NK-92 treated with Interleukin-12 subunit alpha and Interleukin-12 subunit beta, amount 100 ng/mL, for 24 hours (cell line): ENCODE measurements at places on chromosomes 12 and 14.

- DNase-seq, result no peak
Observed at GRCh38 chr14:32818581-32818980, 120.1 kb upstream of the NPAS3 start.

DNA sequence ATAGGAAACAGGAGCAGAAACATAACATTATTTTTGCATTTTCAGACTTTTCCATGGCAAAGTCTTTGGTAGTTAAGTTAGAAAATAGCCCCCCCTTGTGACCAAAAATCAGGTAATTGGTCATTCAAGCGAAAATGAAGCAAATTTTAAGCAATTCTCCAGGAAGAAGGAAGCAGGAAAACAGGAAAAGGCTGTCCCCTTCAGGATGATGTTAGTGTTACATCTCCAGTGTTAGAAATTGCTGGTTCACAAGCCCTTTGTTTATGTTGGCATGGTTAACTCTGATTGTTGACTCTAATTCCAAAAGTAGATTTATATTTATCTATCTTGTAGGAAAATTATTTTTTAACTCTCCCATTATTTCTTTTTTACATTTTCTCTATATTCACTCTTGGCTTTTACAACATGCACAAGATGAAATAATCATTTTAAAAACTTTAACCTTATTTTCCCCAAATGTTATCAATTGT, 18.8 kb upstream of the GAS2L3 start:
- DNase-seq, result no peak

DNA sequence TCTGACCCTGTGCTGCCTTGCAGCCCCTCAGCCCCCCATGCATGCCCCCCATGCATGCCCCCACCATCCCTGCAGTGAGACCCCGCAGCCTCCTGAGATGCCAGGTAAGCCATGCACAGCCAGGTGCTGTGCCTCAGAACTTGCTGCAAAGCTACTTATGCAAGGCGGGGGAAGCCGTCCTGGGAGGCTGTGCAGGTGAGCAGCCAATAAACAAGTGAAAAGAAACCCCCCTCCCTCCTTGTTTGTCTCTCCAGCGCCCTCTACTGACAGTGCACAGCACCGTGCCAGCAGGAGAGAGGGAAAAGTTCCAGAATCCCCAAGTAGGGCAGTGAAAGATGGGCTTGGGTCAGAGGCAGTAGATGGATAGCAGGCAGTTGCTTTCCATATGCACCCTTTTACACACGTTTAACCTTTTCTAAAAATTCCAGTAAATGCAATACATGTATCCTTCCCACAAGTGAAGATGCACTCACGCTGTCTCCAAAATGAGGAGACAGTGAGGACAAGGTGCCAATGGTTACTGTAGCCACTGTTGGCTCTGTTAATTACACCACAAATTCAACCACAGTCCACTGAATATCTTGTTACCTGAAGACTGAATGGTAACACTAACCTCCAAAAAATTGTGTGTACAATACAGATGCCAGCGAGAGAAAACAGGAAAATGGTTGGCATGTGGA, 18.0 kb downstream of the TNFAIP2 start:
- no peak for DNase-seq

DNA sequence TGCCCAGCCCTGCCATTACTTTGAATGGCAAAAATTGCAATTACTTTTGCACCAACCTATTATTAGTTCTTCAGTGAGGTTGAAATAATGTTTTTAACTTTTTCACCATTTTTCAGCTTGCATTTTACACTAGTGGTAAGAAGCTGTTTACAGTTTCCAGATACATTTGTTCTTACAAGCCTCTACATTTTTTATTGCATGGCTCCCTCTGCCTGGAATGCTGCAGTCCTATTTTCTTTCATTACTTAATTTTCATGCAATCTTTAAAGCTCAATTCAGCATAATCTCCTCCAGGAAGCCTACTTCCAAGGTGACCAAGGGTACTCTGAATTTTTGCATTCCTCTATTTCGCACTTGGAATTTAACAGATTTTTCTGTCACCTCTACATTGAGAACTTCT, 33.4 kb downstream of the CCER1 start:
- DNase-seq, result no peak

DNA sequence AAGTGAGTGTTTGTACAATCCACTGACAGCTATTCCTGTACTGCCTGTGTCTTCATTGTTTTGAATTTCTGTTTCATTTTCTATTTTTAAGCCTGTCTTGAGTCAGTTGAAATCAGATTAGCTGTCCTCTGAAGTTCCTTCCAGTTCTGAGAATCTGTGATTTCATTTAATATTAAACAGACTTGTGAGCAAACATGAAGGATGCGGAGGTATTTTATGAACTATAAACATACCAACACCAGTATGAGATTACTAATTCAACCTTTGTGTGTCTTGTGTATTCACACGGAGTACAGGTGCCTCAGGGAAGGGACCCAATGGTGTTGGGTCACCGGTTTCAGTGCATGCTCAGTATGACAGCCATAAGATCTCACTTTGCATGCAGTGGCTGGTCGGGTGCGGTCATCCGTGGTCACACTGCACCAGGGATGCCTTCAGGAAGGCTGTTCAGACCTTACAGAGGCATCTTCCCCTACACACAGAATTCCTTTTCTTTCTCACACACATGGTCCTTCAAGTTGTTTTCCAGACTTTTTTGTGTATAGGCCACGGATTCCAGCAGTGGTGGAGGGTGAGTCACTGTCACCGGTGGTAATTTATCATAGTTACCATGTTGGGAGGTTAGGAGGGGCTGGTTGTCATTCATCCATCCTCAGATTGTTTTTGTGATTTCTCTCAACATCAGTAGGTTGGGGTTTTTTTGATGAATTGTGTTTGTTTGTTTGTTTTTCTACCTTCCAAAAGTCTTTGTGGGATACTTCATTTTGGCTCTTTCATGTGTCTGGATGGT, 103.0 kb upstream of the SFSWAP start:
- DNase-seq, result no peak

DNA sequence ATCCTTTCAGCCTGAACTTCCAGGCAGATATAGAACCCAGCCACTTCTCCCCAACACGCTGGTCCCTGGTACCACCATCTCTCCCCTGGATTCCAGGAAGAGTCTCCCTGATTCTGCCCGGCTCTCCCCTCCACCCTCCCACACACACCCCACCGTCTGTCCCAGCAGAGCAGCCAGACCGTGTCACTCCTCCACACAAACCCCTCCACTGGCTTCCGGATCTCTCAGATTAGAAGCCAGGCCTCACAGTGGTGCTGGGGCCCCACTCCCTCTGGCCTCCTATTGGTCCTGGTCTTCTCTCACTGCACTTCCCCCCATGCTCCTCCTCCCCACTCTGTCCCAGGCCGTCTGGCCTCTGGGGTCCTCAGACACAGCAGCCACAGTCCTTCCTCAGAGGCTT, 52.4 kb upstream of the CDKN3 start:
- no peak for DNase-seq

DNA sequence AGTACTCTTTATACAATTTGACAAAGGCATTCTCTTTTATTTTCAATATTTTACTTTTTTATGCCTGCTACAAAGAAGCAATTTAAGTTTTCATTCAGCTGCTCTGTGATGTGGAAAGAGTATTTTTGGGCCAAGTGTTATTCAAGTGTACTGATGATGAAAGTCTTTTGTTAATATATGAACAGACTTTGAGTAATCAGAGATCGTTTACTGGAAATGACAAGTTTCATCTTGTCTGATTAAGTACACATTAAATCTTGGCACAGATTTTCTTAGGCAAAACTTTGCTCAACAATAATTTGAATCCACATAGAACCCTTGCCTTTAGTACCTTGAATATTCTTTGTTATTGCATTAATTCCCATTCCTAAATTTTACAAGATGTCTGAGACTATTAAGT, 13.3 kb upstream of the PZP start:
- DNase-seq, result no peak

- DNase-seq, result no peak
Observed at GRCh38 chr12:28742791-28743190, 406.3 kb upstream of the FAR2 start.

- no peak for DNase-seq
Observed at GRCh38 chr14:102827716-102828115, 50.5 kb downstream of the TRAF3 start.

DNA sequence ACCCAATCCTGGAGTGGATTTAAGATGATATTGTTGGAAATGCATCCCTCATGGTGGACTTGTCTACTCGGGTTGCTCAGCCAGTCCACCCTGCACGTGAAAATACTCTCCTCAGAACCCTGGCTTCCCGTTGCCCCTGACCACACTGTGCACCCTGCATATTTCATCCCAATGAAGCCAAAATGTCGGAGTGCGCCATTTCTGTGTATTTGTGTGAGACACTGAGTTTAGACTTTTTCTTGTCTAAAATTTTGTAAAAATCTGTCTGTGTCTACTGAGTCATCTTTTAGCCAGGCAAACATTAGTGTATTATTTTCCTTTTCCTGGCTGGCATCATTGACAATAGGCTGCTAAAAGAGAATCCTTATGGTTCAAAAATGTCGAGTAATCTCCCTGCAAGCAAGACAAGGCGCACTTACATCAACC, 485 bp upstream of the PNMA1 start:
- DNase-seq, result no peak

DNA sequence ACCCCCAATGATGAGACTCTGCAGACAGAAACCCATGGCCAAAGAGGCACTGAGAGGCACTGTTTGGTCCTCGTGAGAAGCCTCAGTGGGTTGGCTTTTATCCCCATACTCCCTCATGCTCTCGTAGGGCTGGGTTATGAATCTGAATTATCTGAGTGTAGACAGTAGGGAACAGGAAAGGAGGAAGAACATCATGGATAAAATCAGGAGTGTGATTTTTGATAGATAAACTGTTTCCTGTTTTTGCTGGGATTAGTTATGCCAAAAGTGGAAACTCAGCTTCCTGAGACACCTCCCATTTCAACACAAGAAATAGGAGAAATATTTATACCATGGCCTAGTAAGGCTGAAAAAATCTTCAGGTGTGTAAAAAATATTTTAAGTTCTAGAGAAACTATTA, 177.9 kb downstream of the PPM1H start:
- DNase-seq, result no peak

DNA sequence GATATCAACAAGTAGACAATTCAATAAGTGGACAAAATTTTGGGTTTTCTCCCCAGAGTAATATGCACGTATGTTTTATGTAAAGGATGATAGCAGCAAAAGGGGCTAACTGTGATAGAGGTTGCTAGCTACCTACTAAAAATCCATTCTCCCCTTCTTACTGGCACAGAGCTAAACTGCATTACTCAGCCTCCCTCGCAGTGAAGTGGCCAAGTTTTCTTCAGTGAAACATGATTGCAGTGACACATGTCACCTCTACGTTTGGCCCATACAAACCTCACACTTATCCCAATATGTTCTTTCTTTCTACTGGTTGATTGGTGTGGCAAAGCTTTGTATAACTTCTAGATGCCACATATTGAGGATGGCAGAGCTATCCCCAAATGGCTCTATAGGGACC, 34.3 kb downstream of the GPR65 start:
- no peak for DNase-seq

DNA sequence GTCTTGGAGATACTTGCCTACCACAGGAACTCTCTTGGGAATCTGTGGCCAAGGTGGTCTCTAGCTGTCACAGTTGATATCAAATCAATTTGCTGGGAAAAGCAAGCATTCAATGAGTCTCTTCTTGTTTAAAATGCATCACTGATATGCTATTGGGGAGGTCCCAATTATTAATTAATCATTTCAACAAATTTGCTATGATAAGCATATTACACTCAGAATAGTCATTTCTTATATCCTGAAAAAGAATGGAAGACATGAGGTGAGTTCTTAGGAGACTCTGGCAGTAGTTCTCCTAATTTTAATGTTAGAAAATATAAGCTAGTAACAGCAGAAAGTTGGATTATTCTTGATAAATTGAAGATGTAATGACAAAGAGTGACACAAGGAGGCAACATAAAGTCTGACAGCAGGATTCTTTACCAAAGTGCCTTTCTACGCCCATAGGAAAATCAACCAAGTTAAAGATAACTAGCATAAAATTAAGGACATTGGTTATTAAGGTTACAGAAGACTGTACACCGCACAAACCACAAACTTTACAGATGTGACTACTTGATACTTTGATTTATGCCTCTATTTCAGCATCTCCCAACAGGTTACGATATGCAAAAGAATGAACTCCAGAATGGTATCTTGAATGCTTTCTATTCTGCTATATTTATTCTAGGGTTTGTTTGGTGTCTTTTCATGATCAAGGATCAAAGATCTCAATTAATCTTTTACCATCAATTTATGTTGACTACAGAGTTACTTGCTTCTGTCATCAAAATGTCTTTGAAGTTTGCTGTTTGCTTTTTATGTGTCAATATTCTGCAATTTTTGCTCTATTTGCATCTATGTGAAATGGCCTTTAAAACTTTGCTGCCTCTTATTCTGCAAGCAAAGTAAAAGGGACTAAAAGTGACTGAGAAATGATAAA, 349.6 kb upstream of the CLEC14A start:
- DNase-seq, result no peak

- no peak for DNase-seq
Observed at GRCh38 chr12:63843254-63843720, 1.2 kb upstream of the SRGAP1 start.

GRCh38 chr12:114765960-114766691, 82.2 kb upstream of the TBX3 start:
- no peak for DNase-seq

DNA sequence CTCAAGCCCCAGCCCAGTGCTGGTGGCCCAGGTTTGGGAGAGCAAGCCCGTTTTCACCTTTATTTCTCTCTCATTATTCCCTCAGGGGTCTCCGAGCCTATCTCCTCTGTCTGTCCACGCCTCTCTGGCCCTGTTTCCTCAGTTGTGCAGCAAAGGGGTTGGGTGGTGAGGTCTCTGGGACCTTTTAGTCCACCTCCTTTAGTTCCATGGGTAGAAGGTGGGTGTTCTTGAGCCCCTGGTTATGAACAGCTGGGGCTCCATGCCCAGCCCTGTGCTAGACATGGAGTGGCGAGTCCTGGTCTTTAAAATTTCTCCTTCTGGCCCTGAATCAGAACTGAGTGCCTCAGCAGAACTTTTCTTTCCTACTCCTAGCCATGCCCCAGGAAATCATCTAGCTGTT, 1.3 kb upstream of the NGB start:
- no peak for DNase-seq

DNA sequence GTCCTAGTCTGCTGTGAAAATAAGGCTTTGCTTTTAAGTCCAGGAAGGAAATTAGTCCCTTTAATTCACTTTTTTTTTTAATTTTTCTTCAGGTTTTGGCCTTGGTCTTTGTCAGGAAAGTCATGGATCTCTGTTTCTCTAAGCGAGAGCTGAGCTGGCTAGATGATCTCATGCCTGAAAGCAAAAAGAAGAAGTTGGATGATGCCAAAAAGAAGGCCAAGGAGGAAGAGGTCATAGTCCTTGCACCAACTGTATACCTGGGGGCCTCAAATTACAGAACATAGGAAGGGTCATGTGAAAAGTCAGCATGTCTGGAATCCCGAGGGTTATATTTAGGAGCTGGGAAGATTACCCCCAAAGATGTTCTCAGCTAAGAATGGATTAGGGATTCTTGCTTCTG, 72.3 kb downstream of the SLC4A8 start:
- DNase-seq, result no peak
